Dermis blood vessel endothelial cell (primary cell): ENCODE measurements at places on chromosomes 2 and 18. TPM values are rescaled to one million over a fixed set of nuclear protein-coding genes. Genes with fewer than 3 reads are reported as not detected.

MDH1B gene
- total RNA-seq: 0.33 TPM in 1 of 2 replicates, not detected in the other

FAM228B gene
- total RNA-seq: 5.2 and 11.6 TPM in 2 replicates

UPP2 gene
- total RNA-seq: not detected in 2 replicates

IL37 gene
- not detected in 2 replicates for total RNA-seq

RAB27B gene
- under 0.01 and 0.05 TPM in 2 replicates for total RNA-seq

CLIP4 gene
- total RNA-seq: 9.5 and 12.3 TPM in 2 replicates

DSG1 gene
- not detected in 2 replicates for total RNA-seq

UGT1A8 gene
- total RNA-seq: not detected in 2 replicates

ICOS gene
- not detected in 2 replicates for total RNA-seq

CFLAR gene
- 174 and 316 TPM in 2 replicates for total RNA-seq

ZDBF2 gene
- 18.3 and 22.1 TPM in 2 replicates for total RNA-seq

SLC30A3 gene
- 17.9 and 25.8 TPM in 2 replicates for total RNA-seq

TMEM87B gene
- 35.1 and 51.1 TPM in 2 replicates for total RNA-seq

CHRNG gene
- total RNA-seq: not detected in 2 replicates

MYO3B gene
- total RNA-seq: not detected in 2 replicates
